ENCODE measurements at places on chromosomes 6 and 20.
A peak's percentile ranks its signal among the peaks of the same experiment; 100 is the strongest.

DNA sequence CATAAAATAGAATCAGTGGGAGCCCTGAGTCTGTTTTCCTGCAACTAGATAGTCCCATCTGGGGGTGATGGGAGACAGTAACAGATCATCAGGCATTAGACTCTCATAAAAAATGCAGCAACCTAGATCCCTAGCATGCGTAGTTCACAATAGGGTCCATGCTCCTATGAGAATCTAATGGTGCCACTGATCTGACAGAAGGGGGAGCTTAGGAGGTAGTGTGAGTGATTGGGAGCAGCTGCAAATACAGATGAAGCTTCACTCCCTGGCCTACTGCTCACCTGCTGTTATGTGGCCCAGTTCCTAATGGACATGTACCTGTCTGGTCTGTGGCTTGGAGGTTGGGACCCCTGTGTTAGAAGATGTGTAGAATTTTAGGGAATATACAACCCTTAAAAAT, 904.5 kb upstream of the EPHA7 start:
- DNase-seq = no peak

GRCh38 chr6:36607683-36608386, 13.7 kb downstream of the SRSF3 start:
- DNase-seq = no peak

DNA sequence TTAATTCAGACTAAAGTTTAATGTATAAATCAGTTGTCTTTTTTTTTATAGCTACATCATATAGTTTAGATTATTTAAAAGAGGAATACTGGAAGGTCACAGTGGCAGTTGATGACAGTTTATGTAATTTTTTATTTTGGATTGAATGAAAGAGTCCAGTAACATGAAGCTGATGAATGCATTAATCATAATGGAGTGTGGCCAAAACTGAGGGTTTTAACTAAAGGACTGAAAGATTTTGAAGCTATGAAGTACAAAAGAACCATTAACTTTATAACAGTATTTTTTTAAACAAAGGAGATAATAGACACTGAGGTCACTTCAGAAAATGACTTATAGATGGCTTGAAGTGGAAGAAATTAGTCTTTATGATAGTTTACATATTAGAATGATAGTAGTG, 41.3 kb downstream of the TRMT11 start:
- no peak for DNase-seq

GRCh38 chr20:64075556-64075955, 3.8 kb downstream of the RGS19 start:
- DNase-seq = no peak

DNA sequence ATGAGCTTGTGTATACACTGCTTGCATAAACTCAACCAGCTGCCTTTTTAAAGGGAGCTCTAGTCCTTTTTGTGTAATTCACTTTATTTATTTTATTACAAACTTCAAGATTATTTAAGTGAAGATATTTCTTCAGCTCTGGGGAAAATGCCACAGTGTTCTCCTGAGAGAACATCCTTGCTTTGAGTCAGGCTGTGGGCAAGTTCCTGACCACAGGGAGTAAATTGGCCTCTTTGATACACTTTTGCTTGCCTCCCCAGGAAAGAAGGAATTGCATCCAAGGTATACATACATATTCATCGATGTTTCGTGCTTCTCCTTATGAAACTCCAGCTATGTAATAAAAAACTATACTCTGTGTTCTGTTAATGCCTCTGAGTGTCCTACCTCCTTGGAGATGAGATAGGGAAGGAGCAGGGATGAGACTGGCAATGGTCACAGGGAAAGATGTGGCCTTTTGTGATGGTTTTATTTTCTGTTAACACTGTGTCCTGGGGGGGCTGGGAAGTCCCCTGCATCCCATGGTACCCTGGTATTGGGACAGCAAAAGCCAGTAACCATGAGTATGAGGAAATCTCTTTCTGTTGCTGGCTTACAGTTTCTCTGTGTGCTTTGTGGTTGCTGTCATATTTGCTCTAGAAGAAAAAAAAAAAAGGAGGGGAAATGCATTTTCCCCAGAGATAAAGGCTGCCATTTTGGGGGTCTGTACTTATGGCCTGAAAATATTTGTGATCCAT, 15.3 kb downstream of the TNFAIP3 start:
- DNase-seq = no peak

DNA sequence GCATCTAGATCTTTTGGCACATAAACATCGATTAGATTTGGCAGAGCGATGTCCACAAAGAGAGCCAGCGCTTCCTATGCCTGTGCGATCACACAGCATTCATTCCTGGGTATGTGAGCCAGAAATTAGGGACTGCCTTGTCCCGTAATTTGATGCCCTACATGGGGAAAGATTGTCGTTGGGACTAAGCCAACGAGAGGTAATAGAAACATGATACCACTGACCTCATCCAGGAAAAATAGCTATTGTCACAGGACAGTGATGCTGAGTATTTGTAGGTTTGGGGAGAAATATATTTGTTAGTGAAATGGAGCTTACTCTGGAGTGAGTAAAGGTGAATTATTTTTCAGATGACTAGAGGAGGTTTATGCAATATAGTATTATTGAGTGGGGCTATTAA, 154.0 kb downstream of the TSHZ2 start:
- no peak for DNase-seq

- DNase-seq = no peak
Measured at GRCh38 chr6:46491201-46491627, at the start of gene RCAN2. Gene RCAN2, minus strand, starts transcription at chr6:46491449.

- DNase-seq = no peak
Measured at GRCh38 chr20:38671186-38671585, 53.1 kb upstream of the SLC32A1 start.

DNA sequence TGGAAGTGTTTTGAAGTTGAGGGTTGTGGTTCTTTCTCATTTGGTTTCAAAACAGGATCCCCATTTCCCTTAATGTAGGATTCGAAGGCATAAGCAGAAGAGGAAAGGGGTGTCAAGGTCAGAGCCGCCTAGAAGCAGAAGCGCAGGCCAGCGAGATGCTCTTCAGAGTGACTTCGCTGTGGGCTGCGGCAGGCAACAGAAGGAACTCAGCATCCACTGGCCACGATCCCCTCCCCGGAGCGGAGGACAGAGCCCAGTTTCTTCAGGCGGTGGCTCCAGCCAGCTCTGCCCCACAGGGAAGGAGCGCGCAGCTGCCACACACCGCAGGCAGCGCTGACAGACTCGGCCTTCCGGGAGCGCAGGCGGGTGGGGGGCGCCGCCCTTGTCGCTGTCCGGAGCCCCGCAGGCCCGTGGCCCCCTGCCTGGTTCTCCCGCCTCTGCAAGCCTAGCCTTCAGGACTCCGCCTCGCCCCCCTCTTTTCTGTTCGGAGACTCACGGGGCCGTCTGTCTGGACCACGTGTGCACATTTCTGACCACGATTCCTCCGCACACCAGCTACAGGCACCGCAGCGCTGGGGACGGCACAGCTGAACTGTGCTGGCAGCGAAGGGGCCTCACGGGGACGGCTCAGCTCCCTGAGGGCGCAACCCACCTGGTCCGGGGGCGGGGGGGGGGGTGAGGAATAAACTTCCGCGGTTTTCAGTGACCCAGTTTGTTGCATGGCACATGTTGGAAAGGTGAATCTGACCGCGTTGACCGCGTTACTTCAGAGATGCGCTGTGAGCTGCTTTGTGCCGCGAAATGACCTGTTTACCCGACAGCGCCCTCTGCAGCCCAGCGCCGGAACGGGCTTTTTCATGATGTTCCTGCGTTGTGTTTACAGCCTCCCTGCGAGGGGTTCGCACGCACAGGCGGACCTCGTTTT, 26.1 kb downstream of the TTLL2 start:
- peak; percentile 78 for DNase-seq

DNA sequence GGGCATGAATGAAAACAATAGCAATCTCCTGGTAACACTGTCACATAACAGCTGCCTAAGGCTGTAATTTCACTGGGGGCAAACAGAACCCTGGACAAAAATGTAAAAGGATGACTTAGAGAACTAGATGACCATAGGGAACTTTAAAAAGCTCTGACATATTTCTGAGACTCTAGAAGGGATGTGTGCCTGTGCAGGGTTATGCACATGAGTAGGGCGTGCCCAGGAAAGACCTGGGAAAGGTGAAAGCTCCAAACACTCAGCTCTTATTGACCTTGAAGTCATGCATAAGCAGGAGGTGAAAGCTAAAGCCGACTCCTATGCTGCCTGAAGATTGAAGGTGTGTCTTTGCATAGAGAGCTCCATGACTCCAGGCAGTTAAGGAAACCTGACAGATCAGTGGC, 118.4 kb upstream of the BTBD3 start:
- no peak for DNase-seq

GRCh38 chr6:4394786-4395185, 259.4 kb upstream of the ECI2 start:
- DNase-seq = no peak

DNA sequence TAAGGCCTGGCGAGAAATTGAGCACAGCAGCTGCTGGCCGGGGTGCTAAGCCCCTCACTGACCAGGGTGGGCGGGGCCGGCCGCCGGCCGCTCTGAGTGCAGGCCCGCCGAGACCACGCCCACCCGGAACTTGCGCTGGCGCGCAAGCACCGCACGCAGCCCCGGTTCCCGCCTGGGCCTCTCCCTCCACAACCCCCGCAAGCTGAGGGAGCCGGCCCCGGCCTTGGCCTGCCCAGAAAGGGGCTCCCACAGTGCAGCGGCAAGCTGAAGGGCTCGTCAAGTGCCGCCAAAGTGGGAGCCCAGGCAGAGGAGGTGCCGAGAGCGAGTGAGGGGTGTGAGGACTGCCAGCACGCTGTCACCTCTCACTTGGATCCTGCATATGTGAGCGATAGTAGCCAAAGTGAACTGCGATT, 251.2 kb downstream of the GJA1 start:
- DNase-seq = no peak

DNA sequence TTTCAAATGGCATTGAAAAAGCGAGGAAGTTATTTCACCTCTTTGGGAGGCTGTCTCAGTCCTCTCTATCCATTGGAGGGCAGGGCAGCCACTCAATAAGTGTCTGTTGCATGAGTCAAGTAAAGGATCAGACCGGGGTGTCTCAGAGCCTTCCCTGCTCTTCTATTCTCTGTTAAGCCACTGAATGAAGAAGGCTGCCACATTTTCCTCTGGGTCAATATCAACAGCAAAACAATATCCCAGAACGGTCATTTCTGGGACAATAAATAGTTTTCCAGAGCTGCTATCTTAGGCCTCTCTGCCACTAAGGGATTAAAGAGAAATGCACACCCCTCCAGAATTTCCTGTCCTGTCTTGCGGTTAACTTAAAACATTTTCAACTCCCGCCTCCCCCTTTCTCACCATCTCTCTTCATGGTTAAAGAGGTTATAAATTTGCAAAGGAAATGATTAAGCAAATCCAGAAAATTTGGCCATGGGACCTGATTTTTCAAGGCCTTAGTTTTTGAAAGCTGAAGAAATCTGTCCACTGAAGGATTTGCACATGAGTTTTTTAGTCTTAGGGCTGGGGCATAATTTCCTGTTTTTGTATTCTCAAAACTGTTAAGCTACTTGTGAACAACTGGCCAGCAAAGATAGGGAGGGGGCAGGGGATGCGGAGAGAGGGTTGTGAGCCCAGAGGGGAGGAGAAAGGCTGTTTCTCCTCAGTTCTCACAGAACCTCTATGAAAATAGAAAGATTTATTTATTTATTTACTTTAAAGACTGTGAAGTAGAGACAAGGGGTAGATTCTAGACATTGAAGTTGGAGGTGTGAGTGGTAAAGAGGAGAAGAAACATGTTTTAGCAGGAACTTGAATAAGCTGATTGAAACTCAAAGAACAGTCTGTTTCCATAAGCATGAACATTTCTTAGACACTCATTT, 135.7 kb downstream of the BCAS1 start:
- no peak for DNase-seq

GRCh38 chr6:109230453-109230852, 135.1 kb downstream of the CEP57L1 start:
- DNase-seq = no peak

- DNase-seq = no peak
Measured at GRCh38 chr20:18728870-18729224, 84.7 kb upstream of the SCP2D1 start.

DNA sequence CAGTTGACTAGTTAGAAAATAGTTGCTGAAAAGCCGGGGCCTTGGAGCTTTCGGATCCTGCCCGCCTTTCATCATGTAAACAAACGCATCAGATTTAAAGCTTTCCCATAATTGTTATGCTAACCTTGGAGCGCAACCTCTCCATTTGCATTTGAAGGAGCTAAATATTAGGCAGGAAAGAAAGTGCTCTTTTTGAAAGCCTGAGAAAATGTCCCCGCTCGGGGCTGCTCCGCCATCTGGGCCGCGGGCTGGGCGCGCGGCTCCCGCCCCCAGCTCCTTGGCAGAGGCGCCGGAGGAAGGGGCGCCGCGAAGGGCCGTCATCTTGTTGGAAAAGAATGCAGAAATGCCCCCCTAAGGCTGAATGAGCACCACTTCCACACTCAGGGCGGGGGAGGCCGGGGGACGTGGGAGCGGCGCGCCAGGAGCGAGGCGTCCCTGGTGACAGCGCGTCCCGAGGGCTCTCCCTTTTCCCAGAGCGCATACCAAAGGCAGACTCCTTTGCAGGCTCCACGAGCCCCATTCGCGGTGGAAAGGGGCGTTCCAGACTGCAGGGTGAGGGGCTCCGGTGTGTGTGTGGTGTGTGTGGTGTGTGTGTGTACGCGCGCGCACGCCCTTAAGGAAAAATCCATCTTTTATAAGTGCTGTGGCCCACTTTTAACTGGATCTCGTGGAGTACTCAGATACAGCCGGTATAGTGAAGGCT, 145.6 kb upstream of the ID4 start:
- no peak for DNase-seq

DNA sequence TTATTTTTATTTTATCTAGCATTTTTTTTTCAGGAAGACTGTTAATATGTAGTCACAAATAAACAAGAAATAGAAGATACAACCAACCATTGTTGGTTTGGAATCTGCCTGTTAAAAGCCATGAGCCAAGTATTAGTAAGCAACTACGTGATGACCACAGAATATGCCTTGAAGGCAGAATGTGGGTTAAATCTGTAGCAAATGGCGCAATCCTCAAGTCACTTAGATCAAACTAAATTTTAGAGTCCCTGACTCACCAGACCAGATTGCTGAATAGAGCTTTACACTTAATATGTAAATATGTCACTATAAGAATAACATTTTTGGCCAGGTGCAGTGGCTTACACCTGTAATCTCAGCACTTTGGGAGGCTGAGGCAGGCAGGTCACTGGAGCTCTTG, 800.1 kb upstream of the CITED2 start:
- no peak for DNase-seq

DNA sequence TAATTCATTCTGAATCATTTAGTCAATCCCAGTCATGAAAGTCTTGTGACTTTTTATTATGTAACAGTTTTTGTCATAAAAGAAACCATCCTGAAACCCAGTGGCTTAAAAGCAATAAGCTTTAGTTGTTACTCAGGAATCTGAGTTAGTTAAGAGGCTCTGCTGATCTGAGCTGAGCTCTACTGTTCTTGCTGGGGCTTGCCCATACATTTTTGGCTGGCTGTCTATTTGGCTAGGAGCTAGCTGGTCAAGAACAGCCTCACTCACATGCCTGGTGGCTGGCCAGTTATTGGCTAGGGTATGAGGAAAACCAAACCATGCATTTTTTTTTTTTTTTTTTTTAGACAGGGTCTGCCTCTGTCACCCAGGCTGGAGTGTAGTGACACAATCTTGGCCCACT, 10.6 kb downstream of the TCF21 start:
- DNase-seq = no peak

- DNase-seq = no peak
Measured at GRCh38 chr6:159978291-159979135, 9.6 kb downstream of the IGF2R start.

- no peak for DNase-seq
Measured at GRCh38 chr20:12482661-12483060, 526.1 kb upstream of the SPTLC3 start.

GRCh38 chr6:164164876-164165275, 750.4 kb downstream of the QKI start:
- DNase-seq = no peak

GRCh38 chr6:170221052-170221752, 69.7 kb downstream of the DLL1 start:
- DNase-seq = no peak

GRCh38 chr6:158772851-158773371, 46.3 kb downstream of the EZR start:
- DNase-seq = no peak
